NCI-H2107 (cell line): ENCODE measurements at places on chromosomes 13 and 19.

GRCh38 chr19:10163536-10163935 lies 31.2 kb downstream of the DNMT1 start:
- no peak for DNase-seq

DNA sequence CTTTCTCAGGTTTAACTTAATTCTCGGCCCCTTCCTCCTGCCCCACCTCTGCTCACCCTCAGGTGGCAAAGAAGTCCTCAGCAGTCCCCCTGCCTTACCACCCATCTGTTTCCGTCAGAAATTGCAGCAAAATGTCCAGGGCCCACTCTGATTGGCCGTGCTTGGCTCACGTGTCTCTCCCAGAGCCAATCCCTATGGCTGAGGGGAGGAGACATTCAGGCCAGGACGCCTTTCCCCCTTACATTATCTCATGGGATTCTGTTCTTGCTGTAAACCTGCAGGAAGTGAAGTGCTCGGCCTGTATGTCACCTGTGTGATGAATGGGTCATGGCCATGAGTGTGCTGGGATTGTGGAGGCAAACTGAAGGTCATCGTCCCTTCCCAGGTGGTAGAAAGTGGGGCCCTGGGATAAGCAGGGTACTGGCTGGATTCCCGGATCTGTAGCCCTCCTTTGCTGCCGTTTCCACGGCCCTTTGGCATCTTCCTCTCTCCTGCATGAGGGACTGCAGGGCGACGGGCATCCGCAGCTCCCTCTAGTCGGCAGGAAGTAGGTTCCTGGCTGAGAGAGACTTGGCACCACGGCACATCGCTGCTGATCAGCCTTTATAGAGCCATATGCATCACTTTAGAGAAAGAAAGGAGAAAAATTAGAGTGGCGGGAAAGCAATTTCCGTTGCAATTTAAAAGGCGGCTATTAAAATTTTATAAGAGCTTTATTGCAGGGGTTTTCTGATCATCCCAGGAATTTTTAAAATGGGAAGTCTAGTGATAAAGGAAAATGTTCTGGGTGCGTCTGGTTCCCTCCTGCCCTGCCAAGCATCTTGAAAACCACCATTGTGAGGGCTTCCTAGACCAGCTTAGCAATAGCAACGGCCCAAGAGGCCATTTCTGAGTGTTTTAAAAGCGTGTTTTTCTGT lies 118.2 kb downstream of the SIPA1L3 start:
- DNase-seq, result no peak

DNA sequence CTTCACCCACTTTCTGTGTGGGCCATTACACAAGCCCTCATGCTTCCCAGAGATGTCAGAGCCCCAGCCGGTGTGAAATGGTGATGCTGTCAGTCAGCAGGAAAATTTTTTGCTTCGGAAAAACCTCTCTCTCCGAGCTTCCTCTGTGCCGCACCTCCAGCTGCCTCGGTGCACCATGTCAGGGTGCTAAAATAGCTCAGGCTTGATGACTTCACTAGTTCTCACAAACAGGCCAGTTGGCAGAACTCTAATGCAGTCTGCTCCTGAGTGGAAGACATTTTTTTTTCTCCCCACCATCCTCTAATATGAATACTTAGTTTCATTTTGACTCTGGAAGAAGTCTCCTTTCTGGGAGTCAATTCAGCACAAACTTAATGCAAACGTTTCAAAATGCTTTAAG lies 71.3 kb downstream of the KLF12 start:
- DNase-seq, result no peak

GRCh38 chr19:58196901-58197616 lies 14.2 kb downstream of the ZNF274 start:
- DNase-seq, result no peak

DNA sequence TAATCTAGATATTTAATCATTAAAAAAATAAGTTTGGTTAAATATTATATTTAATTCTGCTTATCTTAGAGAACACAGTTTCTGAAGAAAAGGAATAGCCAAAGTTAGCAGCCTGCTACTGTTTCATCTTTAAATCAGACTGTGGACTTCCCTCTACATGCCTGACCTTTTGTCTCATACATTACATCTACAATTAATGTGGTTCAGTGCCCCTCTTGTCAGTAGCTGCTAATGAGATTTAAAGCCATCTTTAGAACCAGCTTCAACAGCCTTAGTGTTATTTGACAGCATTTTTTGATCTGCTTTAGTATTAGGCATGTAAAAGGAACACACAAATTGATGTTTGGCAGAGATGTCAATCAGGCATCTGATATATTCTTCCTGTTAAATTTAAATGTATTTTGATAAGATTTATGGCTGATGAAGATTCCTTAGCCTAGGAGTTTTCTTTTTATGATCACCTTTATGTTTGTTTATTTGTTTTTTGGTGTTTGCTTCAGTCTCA lies 1925.8 kb upstream of the PRR20A start:
- no peak for DNase-seq

DNA sequence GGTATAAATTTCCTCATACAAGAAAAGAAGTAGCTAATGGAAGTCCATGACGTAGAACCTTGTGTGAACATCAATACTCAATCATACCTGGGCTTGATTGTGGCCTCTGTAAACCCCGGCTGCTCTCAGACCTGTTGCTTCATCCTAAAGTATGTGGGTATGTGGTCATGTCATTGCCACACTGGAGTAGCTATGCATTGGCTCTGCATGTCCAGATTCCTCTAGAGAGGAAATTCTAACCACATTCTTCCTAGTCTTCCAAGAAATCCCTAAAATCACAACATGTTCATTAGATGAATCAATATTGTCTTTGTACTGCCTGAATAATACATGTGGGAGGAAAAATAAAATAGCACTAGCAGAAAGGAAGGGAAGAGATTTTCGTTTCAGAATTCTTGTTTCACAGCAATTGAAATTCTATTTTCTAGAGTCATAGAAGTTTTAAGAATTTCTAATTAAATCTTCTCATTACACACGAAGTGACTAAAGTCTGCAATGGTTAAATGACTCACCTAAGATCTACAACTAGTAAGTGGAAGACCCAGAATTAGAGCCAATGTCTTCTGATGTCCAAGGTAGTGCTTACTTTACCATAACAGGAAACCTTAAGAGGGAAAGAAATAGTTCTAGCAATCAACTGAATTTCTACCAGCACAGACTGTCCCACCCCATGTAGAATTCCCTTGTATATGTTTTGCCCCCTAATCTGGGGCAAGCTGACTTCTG lies 28.0 kb downstream of the RXFP2 start:
- no peak for DNase-seq

DNA sequence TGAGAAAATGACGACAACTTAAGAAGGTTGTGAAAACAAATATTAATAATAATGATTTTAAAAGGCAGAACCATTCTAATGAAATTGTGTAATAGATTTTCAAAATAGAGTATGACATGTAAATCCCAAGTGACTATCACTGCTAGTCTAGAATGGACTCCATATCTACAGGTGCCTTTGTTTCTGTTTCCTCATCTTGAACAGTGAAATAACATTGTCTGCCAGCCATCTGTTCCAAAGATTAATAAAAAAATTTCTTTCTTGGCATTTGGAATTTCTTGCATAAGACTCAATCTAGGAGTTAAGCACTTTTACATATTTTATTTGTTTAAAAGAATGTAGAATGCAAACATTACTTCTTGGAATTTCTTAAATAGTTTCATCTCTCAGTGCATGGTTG lies 520.1 kb upstream of the ARGLU1 start:
- no peak for DNase-seq

DNA sequence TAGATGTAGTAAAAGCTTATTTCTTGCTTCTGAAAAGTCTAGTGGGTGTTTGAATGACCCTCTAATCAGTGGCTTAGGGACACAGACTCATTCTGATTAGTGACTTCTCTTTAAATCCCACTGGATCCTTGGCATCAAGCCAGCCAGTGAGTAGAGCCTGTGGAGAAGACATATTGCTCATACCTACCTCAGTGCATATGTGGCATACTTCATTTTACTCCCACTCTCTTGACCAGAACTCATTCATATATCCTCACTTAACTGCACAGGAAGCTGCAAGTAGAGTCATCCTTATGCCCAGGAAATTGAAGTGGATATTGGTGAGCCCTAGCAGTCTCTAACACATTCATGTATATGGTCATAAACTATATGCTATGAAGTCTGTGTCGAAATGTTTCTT lies 148.3 kb downstream of the PDS5B start:
- DNase-seq, result no peak

DNA sequence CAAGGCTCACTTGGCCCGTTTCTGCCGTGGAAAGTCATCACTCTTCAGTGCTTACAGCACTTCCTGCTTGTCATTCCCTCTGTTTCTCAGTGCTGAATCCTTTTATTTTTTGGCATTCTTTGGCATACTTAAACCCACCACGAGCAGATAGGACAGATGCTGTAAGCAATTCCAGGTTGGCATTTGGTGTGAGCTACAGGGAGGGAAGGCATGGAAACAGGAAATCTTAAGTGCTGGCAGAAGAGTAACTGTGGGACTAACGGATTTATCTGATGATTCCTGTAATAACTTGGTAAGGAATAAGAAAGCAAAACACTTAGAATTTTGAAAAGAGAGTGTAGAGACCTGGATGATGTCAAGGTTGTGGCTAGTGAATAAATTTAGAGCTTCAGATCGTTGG lies 273.4 kb downstream of the GPC6 start:
- DNase-seq, result no peak

DNA sequence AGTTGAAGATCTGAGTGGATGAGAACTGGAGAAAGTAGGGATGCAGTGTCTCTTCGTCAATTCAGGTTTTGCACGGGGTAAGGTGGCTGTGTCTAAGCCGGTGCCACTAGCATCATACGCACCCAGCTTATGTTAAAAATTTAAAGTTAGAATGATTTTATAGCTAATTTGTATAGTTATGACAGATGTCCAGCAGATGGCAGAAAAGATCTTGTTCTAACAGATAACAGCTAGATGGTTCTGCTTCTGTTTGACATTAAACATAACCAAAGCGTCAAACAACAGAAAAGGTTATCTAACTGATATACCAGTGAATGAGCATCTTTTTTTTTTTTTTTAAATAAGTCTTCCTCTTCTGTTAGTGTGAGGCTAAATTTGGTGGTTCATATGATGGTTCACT lies 18.8 kb upstream of the EDDM13 start:
- DNase-seq, result peak; percentile 4

DNA sequence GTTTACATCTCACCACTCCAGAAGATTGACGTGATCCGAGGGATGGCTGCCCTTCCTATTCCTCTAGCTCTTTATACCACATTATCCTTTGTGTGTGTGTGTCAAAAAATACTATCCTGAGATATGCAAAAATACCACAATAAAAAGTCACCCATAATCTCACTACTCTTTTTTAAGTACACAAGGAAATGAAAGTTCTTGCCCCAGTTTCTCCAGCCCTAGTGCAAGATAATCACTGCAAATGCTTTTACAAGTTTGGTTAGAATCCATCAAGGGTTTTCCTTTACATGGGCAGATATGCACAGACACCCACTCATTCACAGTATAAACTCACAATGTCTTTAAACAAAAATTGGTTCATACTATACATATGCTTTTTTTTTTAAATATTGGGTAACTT lies 89.3 kb downstream of the DIAPH3 start:
- DNase-seq, result no peak

DNA sequence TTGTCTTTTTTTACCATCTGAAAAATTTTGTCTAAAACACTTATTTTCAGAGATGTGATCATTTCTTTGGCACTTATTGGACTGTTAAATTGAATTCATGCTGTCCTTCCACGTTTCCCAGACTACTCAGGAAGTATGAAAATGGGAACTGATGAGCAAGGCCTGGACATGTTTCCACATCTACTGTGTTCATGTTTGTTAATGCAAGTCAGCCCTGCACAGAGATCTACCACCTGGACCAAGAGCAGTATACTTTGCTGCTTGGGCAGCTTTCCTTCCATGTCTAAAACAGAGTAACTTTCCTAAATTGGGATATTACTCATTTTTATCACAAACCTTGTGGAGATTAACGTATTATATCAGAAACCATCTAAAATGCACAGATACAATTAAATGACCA lies 687.4 kb downstream of the DIAPH3 start:
- DNase-seq, result no peak

DNA sequence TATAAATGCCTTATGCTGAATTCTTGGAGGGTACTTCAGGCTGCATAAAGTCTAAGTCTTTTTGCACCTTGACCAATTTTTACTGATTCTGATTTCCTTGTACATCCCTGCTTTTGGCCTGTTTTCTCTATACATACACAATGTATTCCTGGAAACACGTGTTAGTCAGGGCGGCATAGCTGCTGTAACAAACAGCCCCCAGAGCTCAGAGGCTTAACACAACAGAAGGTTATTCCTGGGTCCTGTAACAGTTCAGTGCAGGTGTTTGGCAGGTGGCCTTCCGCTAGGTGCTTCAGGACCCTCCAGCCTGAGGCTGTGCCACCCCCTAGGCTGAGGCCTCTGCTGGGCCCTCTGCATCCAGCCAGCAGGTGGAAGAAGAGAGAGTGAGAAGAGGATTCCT lies 82.9 kb downstream of the ZAR1L start:
- no peak for DNase-seq

DNA sequence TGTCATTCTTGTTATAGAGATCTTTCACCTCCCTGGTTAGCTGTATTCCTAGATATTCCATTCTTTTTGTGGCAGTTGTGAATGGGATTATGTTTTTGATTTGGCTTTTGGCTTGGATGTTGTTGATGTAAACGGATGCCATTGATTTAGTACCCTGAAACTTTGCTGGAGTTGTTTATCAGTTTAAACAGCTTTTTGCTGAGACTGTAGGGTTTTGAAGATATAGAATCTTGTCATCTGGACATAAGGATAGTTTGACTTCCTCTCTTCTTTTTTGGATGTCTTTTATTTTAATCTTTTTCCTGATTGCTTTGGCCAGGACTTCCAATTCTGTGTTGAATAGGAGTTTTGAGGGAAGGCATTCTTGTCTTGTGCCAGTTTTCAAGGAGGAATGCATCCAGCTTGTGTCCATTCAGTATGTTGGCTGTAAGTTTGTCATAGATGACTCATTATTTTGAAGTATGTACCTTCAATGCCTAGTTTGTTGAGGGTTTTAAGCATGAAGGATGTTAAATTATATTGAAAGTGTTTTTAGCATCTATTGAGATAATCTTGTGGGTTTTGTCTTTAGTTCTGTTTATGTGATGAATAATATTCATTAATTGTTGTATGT lies 16.8 kb downstream of the ZNF431 start:
- DNase-seq, result no peak

DNA sequence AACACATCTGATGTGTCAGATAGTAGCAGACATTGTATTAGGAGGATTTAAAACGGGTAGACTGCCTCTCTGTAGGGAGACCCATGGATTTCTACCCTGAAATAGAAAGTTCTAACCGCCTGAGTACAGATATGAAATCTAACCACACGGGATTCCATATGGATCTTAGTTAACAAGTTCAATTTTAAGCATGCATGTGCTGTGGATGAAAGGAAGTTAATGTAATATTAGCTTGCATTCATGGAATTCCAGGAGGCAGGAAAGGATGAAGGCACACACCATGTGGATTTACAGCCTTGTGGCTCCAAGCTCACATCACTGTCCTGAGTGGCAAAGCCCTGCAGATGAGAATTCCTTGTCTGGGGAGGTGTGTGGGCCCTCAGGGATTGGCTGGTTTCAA lies 120.6 kb upstream of the IRS2 start:
- DNase-seq, result no peak
